ENCODE measurements at places on chromosomes 4 and X. TPM values are rescaled to one million over a fixed set of nuclear protein-coding genes. Genes with fewer than 3 reads are reported as not detected.

FOXP3 gene
- total RNA-seq: 15.4 TPM

CISD2 gene
- total RNA-seq: 40.0 TPM

CFAP97 gene
- 30.0 TPM for total RNA-seq

GAGE1 gene
- total RNA-seq: not detected

RBMX gene
- 276 TPM for total RNA-seq

DNA sequence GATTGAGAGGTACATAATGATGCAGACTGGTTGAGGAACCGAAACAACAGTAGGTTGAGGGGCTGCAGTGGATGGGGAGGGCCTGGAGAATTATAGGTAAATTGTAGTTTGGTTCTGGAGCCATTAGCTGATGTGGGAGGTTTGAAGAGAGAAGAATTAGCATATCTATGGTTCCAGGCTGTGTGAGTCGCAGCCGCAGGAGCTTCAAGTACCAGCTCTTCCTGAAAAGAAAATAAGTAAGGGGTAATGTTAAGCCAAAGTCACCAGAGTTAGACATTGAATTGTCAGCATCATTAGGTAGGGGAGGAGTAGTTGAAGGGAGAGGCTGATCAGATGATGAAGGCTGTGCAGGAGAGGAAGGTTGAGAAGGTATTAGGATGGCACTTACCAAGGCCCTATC is 29.5 kb downstream of the PF4 start:
- no peak for DNase-seq

DNA sequence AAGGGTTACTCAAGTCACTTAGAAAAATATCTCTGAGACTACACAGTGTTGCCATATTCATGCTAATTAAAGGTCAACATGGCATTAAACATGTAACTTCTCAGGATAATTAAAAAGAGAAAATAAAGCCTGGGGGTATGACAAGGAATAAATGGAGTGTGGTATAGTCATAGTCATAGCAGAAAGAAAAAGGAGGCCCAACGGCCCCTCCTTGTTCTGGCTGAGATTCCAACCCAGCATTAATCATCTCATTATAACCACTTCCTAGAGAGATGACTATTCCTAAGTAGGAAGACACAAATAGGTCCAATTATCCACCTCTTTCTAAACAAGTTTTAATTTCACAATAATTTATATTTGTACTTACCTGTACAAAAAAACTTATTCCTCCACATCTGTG is 778.4 kb upstream of the AADAT start:
- no peak for DNase-seq

DNA sequence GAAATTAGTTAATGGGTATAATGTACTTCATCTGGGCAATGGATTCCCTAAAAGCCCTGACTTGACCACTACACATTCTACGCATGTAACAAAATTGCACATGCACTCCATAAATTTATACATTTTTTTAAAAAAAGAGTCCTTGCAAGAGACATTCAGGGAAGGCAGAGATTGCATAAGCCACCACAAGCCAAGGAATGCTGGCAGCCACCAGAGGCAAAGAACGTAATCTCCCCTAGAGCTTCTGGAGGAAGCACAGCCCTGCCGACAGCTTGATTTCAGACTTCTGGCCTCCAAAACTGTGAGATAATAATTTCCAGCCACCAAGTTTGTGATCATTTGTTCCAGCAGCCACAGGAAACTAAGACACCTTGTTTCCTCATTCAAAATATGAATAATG is 185.6 kb upstream of the GALNT7 start:
- DNase-seq: no peak

DNA sequence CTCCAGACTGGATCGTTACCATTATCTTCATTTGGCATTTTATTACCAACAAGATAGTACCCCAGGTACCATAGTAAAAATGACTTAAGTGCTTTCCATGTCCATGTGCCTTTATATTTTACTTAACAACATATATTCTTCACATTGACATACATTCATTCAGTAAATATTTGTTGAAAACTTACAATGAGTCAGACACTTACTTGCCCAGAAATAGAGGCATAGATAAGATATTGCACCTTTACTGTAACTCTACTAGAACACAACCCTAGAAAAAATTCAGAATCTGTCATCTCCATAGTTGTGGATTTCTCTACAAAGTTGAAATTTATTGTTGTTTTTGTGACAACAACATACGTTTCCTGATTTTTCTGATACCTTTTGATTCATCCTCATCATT is 640.6 kb downstream of the RPA4 start:
- no peak for DNase-seq

- no peak for DNase-seq
Observed at GRCh38 chr4:109172301-109172700, 130.2 kb downstream of the COL25A1 start.

DNA sequence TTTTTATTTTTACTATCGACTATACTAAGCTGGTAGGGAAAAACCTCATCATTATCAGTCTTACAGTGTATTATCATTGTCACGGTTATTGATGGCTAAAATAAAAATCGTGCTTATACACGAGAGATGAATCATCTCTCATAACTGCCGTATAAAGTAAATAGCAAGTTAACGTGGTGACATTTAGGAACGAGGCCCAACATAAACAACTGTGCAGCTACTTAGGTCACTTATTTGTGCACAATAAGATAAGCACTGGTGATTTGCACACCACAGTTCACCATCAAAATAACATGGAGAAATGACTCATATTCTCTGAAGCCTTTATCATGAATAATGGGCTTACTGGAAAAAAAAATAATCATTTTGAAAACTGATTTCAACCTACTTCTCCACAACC is 482.0 kb upstream of the TENM3 start:
- DNase-seq: no peak

GRCh38 chr4:149426461-149426860 is 389.2 kb downstream of the IQCM start:
- no peak for DNase-seq

- peak; percentile 55 for DNase-seq
Observed at GRCh38 chr4:158873795-158874401, 105.1 kb downstream of the FNIP2 start.

DNA sequence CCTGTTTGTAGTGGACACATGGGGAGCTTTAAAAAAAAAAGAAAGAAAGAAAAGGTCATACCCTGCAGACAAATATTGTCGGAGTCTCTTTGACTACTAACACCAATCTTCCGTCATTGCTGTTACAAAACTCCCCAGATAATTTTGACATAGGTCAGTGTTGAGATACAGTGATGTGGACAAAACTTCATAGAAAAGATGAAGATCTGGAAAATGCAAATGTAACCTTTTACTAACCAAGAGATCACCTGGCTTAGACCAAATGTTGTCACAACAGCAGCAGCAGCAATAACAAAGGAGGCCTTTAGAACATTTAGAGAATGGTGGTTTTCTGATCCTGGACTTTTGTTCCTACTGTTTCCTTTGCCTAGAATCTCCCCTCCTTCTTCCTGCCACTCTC is 8.1 kb upstream of the COMMD8 start:
- DNase-seq: no peak

GRCh38 chr4:119268466-119268865 is 53.5 kb downstream of the FABP2 start:
- no peak for DNase-seq

- no peak for DNase-seq
Observed at GRCh38 chr4:122329876-122330565, 48.8 kb upstream of the ADAD1 start.

GRCh38 chrX:124619710-124620109 is 273.3 kb downstream of the SH2D1A start:
- DNase-seq: no peak

DNA sequence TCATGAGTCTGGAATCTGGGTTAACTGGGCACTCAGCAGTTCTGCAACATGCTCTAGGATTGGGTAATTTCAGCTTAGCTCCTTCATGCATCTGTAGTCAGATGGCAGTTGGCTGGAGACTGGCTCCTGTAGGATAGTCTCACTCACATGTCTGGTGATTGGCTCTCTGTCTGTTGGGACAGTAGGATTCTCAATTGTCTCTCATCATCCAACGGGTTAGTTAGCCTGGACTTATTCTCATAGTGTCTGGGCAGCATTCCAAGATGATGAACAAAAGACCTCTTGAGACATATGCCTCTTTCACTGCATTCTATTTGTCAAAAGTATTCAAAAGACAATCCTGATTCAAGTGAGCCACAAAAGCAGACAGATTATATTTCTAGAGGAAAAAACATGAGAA is 795.6 kb upstream of the GALNTL6 start:
- DNase-seq: no peak

DNA sequence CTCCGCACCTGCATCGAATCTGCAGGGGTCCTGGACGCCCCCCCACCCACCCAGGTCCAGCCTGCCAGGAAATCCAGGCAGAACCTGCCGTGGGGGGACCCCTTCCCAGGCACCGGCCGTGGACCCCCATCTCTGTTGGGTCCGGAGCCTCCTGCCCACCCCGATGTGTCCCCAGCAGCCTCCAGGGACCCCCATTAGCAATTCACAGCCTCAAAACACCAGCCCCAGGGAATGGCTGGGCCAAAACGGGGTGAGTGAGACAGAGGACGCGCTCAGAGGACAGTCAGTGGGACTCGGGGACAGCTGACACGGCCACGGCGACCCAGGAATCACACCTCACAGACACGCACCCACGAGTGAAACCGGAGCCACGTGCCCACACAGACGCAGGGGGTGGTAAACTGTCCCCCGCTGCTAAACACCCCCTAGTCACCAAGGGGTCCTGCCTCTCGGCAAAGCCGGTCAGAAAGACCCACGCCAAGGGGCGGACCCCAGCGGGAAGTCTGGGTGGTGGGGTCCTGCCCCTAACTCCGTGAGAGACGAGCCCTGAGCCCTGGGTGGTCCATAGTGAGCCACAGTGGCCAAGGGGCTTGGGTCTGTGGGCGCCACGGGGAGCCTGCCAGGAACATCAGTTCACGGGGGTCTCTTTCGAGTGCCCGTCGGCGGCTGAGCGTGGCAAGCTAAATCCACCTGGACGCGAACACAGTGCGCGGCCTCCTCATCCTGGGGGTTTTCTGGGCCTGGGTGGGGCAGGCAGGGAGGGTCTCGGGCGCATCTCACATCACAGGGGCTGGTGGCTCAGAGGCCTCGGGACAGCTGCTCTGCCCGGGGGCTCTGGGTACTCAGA is 126.5 kb upstream of the NKX1-1 start:
- no peak for DNase-seq

DNA sequence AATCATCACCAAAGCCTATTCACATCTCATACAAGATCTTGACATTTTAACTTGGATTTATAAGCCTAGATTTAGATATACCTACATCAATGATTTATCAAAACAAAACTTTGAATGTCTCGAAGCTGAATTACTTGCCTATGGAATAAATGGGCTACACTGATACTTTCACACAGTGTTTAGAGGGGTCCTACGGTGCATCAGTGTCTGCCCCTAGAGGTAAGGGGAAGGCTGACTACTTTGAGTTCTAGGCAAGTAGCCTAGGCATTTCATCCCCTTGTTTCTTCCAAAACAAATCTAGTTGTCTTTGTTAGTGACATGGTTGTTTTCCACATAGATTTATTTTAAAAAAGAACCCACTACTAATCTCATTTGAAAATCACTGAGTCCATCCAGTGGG is 158.1 kb upstream of the ATOH1 start:
- DNase-seq: no peak

DNA sequence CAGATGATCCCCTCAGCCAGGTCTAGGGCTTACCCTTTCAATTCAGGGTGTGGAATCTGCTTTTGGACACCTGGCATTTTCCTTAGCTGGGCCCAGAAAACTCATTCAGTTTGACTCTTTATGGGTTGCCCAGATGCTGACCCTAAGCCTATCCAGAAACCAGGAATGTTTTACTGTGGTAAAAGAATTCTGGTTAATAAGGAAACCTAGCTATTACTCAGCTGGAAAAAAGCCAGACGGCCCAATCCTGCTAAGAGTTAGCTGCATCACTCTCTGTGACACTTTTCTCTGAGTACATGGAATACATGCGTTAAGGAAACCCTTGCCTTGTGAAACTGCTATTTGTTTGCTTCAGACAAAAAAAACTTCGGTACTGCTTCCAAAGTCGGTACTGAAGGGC is 28.0 kb downstream of the ING2 start:
- DNase-seq: no peak

- DNase-seq: no peak
Observed at GRCh38 chrX:131729295-131729694, 185.4 kb downstream of the OR13H1 start.

- DNase-seq: no peak
Observed at GRCh38 chr4:88757067-88757466, 59.4 kb upstream of the NAP1L5 start.

GRCh38 chr4:73762409-73762808 is 22.0 kb downstream of the CXCL8 start:
- DNase-seq: no peak

GRCh38 chr4:33060674-33061542 is 2340.7 kb downstream of the PCDH7 start:
- no peak for DNase-seq

DNA sequence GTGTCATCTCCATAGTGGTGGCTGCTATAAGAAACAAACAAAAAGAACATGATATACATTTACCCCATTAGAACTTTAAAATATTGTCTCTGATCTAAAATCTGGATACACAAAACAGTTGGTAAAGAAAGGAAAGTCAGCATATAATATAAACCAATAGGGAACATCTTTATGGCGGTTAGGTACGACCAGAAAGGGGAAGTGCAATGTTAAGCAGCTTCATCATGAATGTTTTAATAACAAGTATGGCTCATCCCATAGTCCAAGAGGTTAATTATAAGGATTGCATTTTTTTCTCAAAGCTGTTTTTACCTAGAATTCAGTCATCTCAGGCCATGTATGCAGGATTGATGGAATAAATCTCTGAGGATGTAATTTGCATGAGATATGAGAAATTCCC is 1869.7 kb downstream of the PCDH7 start:
- DNase-seq: no peak

DNA sequence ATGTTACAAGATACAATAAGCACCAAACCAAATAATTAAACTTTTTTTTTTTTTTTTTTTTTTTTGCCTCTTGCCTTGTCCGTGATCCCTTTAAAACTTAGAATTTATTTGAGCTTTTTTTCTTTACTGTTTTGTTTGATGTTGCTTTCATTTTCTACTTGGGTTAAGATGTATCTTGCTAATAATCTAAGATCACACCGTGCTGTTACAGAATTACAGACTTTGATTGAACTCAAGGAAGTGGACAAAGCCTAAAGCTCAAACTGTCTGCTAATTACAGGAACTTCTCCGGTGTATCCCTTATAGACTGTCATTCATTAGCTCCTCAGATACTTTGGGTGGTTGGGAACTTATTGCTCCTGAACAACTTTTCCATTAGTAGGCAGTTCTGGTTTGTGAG is 26.5 kb downstream of the STIM2 start:
- DNase-seq: no peak

DNA sequence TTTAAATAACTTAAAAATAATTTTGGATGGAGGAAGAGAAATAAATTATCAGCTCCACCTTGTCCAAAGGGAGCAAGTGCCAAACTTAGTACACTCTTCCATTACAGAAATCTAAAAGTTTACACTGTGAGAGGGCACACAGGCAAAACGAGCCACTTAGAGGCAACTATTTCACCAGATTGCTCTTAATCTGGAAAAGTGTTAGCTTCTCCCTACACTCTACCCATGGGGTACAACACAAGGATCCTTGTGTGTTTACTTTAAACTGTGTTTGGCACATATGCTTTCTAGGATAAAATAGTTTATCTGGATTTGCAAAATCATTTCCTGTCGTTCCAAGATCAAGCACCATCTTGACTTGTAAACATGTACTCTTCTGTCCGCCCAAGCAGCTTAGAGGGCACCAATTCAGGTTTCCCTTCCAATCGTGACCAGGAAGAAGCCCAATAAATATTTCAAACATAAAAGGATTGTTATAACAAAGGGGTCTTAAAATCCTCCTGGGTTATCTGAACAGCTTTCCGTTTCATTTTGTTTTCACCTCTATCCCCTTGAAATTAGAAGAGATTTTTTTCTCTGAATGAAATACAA is 29.0 kb upstream of the KDR start:
- no peak for DNase-seq
